ENCODE measurements at places on chromosomes 4 and X.

DNA sequence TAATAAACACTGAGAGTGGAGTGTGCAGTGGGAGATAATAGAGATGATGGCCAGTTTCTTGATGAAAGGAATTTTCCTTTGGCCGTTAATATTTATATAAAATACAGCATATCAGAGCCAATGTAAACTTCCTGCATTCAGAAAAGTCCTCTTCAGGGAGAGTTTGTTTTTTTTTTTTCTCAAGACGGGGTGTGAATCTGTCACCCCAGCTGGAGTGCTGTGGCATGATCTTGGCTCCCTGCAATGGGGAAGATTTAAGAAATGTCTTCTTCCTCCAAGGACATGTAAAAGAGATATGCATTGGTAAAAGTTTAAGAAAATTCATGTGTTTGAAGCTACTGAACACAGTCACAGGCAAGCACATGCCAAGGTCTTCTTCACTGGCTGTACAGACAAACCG is 25.4 kb upstream of the TBC1D9 start:
- no peaks in the 10 kb centered on the region for H3K27me3 ChIP-seq
- H3K4me1 ChIP-seq, result no peaks in the 10 kb centered on the region
- H3K36me3 ChIP-seq, result no peaks in the 10 kb centered on the region
- no peak overlapping the region for H3K27ac ChIP-seq
- DNase-seq, result no peak

DNA sequence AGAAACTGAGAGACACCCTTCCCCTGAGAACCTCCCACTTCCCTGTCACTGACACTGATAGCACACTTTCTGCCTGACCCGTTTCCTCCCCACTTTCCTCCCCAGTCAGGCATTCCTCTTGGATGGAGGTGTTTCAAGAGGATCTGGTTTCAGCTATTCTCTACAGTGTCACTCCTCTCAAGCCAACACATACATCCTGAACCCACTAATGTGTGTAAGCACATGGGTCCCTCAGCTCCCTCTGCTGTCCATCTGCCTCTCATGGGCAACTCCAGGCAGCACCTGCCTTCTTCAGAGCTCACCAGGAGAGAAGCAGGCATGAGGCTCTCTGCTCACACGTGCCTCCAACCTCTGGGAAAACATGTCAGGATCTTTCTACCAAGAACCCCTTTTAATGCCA is 207.6 kb downstream of the NAF1 start:
- H3K27me3 ChIP-seq, result no peaks in the 10 kb centered on the region
- H3K27ac ChIP-seq, result no peak overlapping the region
- no peak overlapping the region for H3K4me3 ChIP-seq
- H3K4me1 ChIP-seq, result no peaks in the 10 kb centered on the region

DNA sequence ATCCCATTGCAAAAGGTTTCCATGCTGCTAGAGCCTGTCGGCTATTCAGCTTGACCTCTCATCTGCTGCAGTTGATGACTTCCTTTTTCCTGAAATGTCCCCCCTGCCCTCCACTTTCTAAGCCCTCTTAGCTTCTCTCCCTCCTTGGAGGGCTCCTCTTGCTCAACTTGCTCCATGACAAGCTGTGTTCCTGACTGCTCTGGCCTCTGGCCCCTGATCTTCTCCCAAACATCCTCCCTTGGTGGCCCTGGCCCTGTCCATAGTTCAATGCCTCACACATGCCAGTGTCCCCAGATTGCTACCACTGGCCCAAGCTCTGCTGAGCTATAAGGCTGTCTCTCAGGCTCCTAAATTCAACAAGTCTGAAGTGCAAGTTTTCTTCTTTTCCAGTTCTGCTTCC is 29.6 kb downstream of the RASL11B start:
- no peaks in the 10 kb centered on the region for H3K27me3 ChIP-seq
- no peak overlapping the region for H3K27ac ChIP-seq
- no peak overlapping the region for H3K4me3 ChIP-seq
- no peak for DNase-seq
- H3K4me1 ChIP-seq, result no peaks in the 10 kb centered on the region
- H3K36me3 ChIP-seq, result no peaks in the 10 kb centered on the region

DNA sequence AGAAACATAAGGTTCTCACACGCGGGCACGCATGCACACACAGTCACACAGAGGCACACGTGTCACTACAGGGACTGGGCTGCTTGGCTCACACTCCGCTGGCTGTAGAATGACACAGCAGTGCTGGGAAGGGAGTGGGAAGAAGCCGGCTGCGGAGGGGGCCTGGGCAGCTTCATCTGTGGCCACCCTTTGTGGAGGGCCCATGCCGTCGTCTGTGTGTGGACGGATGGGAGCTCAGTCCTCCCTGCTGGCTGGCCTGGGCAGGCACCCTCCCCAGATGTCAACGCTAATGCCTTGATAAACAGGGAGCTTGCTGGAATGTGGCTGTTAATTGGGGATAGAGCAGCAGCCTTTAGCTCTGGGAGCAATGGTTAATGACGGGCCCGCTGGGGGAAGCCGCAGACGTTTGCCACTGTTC is 621.1 kb downstream of the BCOR start:
- no peak overlapping the region for H3K4me3 ChIP-seq
- H3K27me3 ChIP-seq, result no peaks in the 10 kb centered on the region
- no peaks in the 10 kb centered on the region for H3K36me3 ChIP-seq

DNA sequence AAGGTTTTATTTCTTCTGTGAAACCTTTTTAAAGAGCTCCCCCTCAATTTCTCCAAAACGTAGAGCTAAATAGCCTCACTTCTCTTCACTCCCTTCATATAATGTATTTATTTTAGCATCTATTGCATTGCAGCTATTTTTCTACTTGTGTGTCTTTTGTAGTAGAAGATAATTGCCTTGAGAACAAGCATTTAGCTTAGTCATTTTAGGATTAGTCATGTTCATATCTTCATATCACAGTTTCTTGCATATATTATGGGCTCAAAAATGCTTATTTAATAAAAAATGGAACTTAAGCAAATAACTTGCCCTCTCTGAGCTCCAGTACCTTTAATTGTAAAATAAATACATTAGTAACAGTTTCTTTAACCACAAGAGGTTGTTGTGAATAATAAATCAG is 72.1 kb upstream of the SPANXC start:
- H3K27ac ChIP-seq, result no peak overlapping the region
- no peaks in the 10 kb centered on the region for H3K27me3 ChIP-seq
- DNase-seq, result no peak

- H3K27me3 ChIP-seq, result no peaks in the 10 kb centered on the region
- no peaks in the 10 kb centered on the region for H3K36me3 ChIP-seq
- H3K27ac ChIP-seq, result no peak overlapping the region
- DNase-seq, result no peak
- H3K4me3 ChIP-seq, result no peak overlapping the region
- no peaks in the 10 kb centered on the region for H3K4me1 ChIP-seq
Measured at GRCh38 chrX:11450354-11450753, 157.1 kb downstream of the AMELX start.

DNA sequence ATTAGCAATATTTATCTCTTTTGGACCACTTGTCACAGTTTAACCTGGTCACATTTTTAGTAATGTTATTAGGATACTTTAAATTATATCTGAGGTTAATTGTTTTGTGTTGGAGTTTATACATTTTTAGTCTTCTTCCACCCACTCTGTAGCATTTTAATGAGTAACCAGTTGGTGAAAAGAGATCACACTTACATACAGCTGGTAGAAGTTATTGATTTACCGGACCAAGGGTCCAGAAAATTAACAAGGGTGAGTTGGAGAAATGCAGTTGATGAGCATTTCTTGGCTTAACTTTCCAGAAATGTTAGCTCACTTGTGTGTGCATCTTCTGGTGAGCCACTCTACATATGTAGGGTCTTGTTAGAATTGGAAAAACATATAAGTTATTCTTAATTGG is 219.6 kb downstream of the GRXCR1 start:
- H3K27me3 ChIP-seq, result no peaks in the 10 kb centered on the region
- H3K4me1 ChIP-seq, result no peaks in the 10 kb centered on the region
- no peak for DNase-seq
- H3K27ac ChIP-seq, result no peak overlapping the region
- no peaks in the 10 kb centered on the region for H3K36me3 ChIP-seq

GRCh38 chr4:72320223-72320948 is 248.6 kb downstream of the ADAMTS3 start:
- peak overlapping the region; percentile 5 for H3K27ac ChIP-seq
- H3K4me3 ChIP-seq, result no peak overlapping the region
- H3K36me3 ChIP-seq, result no peaks in the 10 kb centered on the region
- no peaks in the 10 kb centered on the region for H3K27me3 ChIP-seq
- DNase-seq, result no peak

DNA sequence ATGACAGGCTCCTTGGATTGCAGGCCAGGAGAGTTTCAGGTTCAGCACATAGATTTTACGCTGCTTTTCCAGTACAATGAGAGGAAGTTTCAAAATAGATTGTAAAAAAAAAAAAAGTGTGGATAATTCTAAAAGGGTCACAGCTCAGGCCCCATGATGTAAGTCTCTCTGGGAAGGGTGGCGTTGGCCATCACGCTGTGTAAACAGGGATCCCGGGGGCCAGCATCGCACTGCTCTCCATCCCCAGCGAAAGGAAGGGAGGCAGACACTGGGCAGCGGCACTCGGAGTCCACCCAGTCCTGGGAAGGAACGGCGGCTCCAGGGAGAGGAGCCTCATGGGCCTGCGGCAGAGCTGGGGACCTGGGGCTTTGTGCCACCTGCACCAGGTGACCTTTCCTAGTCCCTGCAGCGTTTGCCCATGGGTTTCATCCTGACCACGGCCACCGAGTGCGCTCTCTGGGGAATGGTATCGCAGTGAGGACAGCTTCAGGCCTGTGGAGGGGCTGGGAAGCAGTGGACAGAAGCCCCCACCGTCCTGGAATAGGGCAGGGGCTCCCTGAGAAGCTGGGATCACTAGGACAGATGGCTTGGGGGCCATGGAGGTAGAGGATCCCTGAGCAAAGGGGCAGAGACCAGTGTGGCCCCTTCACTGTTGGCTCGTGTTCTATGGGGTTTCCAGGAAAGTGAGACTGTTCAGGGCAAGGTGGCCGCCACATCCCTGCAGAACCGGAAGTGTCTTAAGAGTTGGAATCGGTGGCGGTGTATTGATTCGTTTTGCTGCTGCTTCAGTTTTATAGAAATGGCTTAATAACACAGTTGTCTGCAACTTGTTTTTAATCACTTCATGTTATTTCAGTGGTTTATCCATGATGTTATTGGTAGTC is 38.9 kb downstream of the RGS12 start:
- H3K4me1 ChIP-seq, result no peaks in the 10 kb centered on the region
- no peak overlapping the region for H3K4me3 ChIP-seq
- no peaks in the 10 kb centered on the region for H3K36me3 ChIP-seq
- DNase-seq, result no peak
- no peak overlapping the region for H3K27ac ChIP-seq

DNA sequence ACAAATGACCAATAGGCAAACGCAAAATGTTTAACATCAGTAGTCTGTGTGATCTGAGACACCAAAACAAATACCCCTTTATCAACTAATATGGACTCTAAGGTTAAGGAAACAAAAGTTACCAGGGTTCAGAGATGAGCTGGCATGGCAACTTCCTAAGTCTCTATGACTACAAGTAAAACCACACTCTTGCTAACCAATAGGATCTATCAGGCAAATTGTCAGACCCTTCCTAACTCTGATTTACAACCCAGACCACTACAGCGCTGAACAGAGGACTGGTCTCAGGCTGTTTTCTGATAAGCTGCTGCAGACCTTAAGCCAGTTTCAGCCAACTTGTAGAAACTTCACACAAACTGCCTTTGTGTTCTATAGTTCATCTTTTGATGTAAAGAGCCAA is 608.0 kb downstream of the TLL1 start:
- no peak overlapping the region for H3K27ac ChIP-seq
- H3K27me3 ChIP-seq, result no peaks in the 10 kb centered on the region
- DNase-seq, result no peak
- H3K4me3 ChIP-seq, result no peak overlapping the region
- no peaks in the 10 kb centered on the region for H3K36me3 ChIP-seq
- H3K4me1 ChIP-seq, result no peaks in the 10 kb centered on the region

DNA sequence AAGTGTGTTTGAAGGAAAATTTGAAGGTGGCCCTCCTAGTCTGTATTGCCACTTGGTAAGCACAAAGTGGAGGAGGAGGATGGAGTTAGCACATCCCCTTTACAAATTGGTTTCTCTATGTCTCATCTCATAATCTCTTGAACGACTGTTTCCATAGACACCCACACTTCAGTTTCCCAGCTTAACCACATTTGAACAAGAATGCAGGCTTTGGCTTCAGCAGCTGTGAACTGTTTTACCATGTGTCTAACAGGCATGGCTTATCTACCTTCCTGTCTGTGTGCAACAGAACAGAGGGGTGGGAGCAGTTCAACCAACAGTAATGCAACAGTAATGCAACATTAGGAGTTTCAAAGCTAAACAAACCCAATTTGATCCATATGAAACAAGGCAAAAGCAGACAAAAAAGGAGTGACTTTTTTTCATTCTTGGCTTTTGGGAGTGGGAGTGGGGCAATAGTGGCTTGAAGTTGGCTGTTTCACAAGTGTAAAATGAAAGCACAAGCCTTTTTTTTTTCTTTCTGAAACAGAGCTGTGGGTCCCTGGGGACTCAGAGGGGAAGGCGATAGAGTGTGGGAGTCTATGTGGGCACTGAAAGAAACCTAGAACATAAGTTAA is 108.0 kb downstream of the ITM2A start:
- H3K36me3 ChIP-seq, result no peaks in the 10 kb centered on the region
- H3K27me3 ChIP-seq, result no peaks in the 10 kb centered on the region
- DNase-seq, result no peak
- H3K27ac ChIP-seq, result no peak overlapping the region
- H3K4me1 ChIP-seq, result no peaks in the 10 kb centered on the region

GRCh38 chr4:7166981-7167700 is 25.2 kb upstream of the SORCS2 start:
- no peaks in the 10 kb centered on the region for H3K27me3 ChIP-seq
- no peaks in the 10 kb centered on the region for H3K36me3 ChIP-seq
- DNase-seq, result no peak
- H3K4me3 ChIP-seq, result no peak overlapping the region
- no peaks in the 10 kb centered on the region for H3K4me1 ChIP-seq

GRCh38 chrX:10021461-10022272 is 54.5 kb downstream of the CLDN34 start:
- no peak for DNase-seq
- no peaks in the 10 kb centered on the region for H3K36me3 ChIP-seq
- no peaks in the 10 kb centered on the region for H3K4me1 ChIP-seq

DNA sequence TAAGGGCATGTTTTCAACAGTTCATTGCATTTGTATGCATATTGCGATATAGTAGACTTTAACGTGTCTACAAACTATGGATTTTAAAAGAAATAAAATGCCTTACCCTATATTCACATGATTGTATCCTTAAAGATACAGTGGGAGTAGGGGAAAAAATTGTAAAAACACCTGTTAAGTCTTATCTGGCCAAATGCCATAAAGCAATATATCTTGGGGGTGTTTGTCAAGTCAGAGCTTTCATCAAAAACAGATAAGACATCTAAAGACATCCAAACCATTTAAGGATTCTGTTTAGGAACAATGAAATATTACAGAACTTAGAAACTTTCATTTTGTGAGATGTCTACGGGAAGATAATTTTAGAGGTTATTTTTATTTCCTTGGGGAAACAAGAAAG is 152.3 kb downstream of the AASDH start:
- no peak for DNase-seq
- H3K27me3 ChIP-seq, result no peaks in the 10 kb centered on the region
- no peaks in the 10 kb centered on the region for H3K4me1 ChIP-seq
- no peak overlapping the region for H3K27ac ChIP-seq
- H3K36me3 ChIP-seq, result no peaks in the 10 kb centered on the region

- no peak overlapping the region for H3K27ac ChIP-seq
- no peaks in the 10 kb centered on the region for H3K27me3 ChIP-seq
- no peaks in the 10 kb centered on the region for H3K36me3 ChIP-seq
- no peaks in the 10 kb centered on the region for H3K4me1 ChIP-seq
- H3K4me3 ChIP-seq, result no peak overlapping the region
Measured at GRCh38 chr4:7426525-7427171, 8.1 kb downstream of the PSAPL1 start.
